Naive thymus-derived CD8-positive, alpha-beta T cell (primary cell): ENCODE measurements at places on chromosomes 2 and 18. TPM values are rescaled to one million over a fixed set of nuclear protein-coding genes. Genes with fewer than 3 reads are reported as not detected.

Gene EMX1
- not detected for polyA plus RNA-seq

DNA sequence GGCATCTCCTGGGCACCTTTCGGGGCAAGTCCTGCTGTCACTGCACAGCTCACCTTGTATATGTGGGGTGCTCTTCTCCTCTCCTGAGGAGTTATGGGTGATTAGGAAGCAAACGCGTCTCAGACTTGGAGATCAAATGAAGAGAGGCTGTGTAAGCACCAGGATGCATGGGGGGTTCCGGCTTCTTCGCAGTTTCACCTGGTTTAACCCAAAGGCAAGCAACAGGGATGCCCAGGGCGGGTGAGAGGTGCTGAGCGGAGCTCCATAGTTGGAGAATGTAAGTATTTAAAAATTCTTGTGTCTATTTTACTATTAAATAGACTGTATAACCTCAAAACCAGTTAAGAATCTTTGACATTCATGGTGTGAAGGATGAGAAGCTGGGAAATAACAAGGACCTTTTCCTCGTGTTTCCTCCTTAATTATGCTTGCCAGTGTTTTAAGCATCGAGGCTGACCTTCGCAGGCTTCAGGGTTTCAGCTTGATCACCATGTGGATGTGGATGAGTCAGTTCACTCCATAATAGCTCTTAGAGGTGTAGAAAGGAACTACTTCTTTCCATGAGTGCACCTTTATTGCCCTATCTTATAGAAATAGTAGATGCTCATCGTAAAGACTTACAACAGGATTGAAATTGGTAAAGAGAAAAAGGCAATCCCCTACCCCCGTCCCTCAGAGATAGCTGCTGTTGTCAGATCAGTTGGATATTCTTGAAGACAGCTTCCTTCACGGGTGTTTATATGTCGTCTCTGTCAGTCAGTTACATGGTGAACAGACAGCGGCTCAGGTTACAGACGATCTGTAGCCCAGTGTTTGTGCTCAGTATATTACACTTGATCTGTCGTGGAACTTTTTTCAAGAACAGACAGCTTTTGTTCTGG is 201.1 kb downstream of the AGAP1 start:
- H3K36me3 ChIP-seq, result no peaks in the 10 kb centered on the region
- no peak overlapping the region for H3K4me3 ChIP-seq
- no peaks in the 10 kb centered on the region for H3K27me3 ChIP-seq
- no peak for DNase-seq

GRCh38 chr18:58088691-58089065 is 44.7 kb downstream of the NEDD4L start:
- no peak for DNase-seq
- no peak overlapping the region for H3K27ac ChIP-seq
- no peak overlapping the region for H3K4me3 ChIP-seq
- no peaks in the 10 kb centered on the region for H3K27me3 ChIP-seq

GRCh38 chr2:233422050-233422639 is 67.9 kb downstream of the DGKD start:
- peak overlapping the region; percentile 96 for H3K27ac ChIP-seq
- peak; percentile 65 for DNase-seq
- H3K4me1 ChIP-seq, result peaks cover 96% of the 10 kb centered on the region
- peak overlapping the region; percentile 92 for H3K4me3 ChIP-seq

Gene WNT6
- polyA plus RNA-seq, result 0.08 TPM

Gene ANKRD23
- polyA plus RNA-seq, result 0.15 TPM

Gene RTN4
- polyA plus RNA-seq, result 74.2 TPM

GRCh38 chr18:731185-731584 is 18.8 kb upstream of the ENOSF1 start:
- DNase-seq, result no peak
- no peak overlapping the region for H3K4me3 ChIP-seq
- H3K27me3 ChIP-seq, result no peaks in the 10 kb centered on the region
- peak overlapping the region; percentile 52 for H3K27ac ChIP-seq
